ENCODE measurements at places on chromosomes 12 and 14. TPM values are rescaled to one million over a fixed set of nuclear protein-coding genes. Genes with fewer than 3 reads are reported as not detected.

Gene TRIM9
- 0.66 TPM for total RNA-seq

Gene RHOJ
- 3.0 TPM for total RNA-seq

DNA sequence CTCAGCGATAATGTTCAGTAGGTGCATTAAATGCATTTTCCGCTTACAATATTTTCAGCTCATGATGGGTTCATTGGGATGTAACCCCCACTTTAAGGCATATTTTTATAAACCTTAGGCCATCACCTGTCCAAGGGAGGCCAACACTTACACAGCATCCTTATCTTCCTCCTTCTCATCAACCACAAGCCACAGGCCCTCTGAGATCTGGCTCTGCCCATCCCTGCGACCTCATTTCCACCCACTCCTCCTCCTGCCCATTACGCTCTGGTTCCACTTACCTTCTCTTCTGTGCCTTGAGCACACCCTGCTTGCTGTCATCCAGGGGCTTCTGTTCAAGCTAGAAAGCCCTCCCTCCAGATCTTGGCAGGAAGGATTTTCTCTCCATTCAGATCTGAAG, 93.2 kb downstream of the EGLN3 start:
- H3K27ac ChIP-seq = no peak overlapping the region
- H3K4me1 ChIP-seq = no peaks in the 10 kb centered on the region
- no peak overlapping the region for H3K4me3 ChIP-seq
- no peaks in the 10 kb centered on the region for H3K27me3 ChIP-seq
- no peak for DNase-seq
- H3K36me3 ChIP-seq = no peaks in the 10 kb centered on the region

DNA sequence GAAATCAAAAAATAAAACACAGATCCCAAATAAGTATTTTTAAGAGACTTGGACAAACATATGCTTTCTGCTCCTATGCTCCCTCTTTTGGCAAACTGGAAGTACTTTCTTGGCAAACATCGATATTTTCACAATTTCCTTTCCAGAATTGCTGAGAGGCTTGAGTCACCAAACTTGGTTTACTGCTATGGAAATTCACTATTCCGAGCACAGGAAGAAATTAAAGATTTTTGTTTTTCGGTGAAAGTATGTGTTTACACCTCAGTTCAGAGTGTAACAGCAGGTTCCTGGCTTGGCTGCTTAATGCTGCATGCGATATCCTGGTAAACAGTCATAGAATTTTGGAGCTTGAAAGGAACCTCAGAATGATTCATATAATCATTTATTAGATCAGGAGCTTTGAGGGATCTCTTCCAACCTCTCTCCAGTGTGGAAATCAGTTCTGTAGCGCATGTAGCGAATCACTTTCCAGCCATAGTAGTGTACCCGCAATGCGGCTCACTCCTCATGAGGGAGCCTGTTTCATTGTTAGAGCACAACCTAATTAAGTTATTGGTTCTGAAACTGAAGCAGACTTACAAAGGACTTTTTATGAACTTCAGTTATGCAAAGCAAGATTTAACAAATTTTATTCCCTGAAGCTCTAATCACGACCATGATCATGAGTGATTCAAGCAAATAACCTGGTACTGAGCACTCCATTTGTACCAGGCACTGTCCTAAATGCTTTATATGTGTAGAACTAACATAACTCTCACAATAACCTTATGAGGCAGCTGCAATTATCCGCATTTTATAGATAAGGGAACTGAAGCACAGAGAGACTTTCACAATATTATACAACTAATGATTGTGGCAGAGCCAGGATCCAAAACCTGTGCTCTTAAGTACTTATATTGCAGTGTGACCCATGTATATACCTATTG, 56.4 kb upstream of the ATP2A2 start:
- DNase-seq = no peak
- H3K27ac ChIP-seq = peak overlapping the region; percentile 40
- no peaks in the 10 kb centered on the region for H3K36me3 ChIP-seq
- peak overlapping the region; percentile 16 for H3K4me3 ChIP-seq
- no peaks in the 10 kb centered on the region for H3K4me1 ChIP-seq
- no peaks in the 10 kb centered on the region for H3K27me3 ChIP-seq

- no peak overlapping the region for H3K4me3 ChIP-seq
These were observed 18.4 kb upstream of the SRGAP1 start for GRCh38 chr12:63826006-63826585.

- no peak overlapping the region for H3K4me3 ChIP-seq
- H3K4me1 ChIP-seq = no peaks in the 10 kb centered on the region
- no peak for DNase-seq
- no peaks in the 10 kb centered on the region for H3K27me3 ChIP-seq
- no peaks in the 10 kb centered on the region for H3K36me3 ChIP-seq
These were observed 568.6 kb downstream of the ETNK1 start for GRCh38 chr12:23193552-23193951.
